ENCODE measurements at places on chromosomes 5 and 9. TPM values are rescaled to one million over a fixed set of nuclear protein-coding genes. Genes with fewer than 3 reads are reported as not detected.

GRCh38 chr9:135098400-135099105, 11.1 kb downstream of the OLFM1 start:
- no peak for DNase-seq

DNA sequence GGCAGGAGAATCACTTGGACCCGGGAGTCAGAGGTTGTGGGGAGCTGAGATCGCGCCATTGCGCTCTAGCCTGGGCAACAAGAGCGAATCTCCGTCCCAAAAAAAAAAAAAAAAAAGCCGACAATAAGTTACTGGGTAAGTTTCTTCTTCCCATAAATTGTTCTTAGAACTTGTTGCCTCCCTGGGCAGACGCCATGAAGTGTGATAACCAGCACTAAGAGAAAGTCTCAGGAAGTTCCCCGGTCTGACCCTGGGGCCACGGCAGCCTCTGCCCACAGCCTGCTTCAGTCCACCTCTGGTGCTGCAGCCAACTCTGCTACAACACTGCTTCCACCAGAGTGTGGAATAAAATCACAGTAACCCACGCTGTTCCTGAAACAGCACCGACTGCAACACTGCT, 19.1 kb downstream of the LPCAT1 start:
- no peak for DNase-seq

Gene BARHL1
- not detected for total RNA-seq

- DNase-seq, result no peak
These were observed 74.8 kb downstream of the GALNT10 start for GRCh38 chr5:154265197-154265773.

Gene BTNL8
- total RNA-seq, result not detected

- peak; percentile 53 for DNase-seq
These were observed 258.4 kb upstream of the TAS2R1 start for GRCh38 chr5:9888501-9888901.

- DNase-seq, result no peak
These were observed 419.5 kb upstream of the CTNND2 start for GRCh38 chr5:12323637-12324229.

GRCh38 chr5:127697894-127698600, 5.1 kb upstream of the CCDC192 start:
- peak; percentile 85 for DNase-seq

GRCh38 chr9:26800322-26800721, 92.3 kb downstream of the CAAP1 start:
- no peak for DNase-seq

GRCh38 chr5:133525126-133525525, 87.2 kb downstream of the FSTL4 start:
- DNase-seq, result no peak

DNA sequence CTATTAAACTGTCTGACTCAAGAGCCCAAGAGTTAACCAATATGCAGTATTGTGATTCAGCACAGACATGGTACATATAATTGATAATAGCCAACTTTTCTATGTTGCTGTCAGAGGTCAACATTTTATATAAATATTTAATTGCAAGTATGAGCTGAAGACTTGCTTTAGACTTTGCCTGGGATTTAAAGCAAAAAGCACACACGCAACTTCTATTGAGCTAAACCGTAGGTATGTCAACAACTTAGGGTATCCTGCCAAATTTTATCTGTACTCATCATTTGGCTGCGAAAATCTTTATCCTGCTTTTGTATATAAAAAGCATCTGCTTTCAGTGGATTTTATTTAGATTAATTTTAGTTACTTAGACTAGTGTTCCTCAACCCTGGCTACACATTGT, 27.4 kb downstream of the UHRF2 start:
- no peak for DNase-seq

Gene GALNT12
- total RNA-seq, result 10.2 TPM

DNA sequence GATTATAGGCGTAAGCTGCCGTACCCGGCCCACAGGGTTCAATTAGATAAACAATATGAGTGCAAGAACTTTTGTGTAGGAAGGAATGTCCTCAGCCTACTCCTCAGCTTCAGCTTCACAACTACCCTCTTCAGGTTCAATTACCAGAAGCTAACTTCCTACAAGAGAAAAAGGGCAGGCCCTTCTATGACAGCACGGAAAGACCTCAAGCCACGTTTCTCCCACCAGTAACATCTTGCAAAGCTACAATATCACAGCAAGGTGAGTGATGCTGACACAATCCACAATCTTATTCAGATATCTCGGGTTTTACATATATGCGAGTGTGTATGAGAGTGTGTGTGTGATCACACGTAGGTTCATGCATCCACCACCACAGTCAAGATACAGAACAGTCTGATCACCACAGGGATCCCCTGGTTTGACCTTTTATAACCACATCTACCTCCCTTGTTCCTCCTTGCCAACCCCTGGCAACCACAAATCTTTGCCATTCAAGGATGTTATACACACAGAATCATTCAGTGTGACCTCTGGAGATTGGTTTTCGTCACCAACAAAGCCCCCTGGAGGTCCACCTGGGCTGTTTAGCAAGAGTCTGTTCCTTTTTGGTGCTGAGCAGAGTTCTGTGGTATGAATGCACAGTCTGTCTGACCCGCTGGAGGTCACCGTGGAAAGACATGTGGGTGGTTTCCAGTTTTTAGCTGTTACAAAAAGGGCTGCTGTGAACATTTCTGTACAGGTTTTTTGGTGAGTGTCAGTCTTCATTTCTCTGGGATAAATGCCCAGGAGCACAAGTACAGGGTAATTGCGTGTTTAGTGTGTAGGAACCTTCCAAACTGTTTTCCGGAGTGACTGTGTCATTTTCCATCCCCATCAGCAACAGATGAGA, 38.2 kb downstream of the IPPK start:
- DNase-seq, result no peak

DNA sequence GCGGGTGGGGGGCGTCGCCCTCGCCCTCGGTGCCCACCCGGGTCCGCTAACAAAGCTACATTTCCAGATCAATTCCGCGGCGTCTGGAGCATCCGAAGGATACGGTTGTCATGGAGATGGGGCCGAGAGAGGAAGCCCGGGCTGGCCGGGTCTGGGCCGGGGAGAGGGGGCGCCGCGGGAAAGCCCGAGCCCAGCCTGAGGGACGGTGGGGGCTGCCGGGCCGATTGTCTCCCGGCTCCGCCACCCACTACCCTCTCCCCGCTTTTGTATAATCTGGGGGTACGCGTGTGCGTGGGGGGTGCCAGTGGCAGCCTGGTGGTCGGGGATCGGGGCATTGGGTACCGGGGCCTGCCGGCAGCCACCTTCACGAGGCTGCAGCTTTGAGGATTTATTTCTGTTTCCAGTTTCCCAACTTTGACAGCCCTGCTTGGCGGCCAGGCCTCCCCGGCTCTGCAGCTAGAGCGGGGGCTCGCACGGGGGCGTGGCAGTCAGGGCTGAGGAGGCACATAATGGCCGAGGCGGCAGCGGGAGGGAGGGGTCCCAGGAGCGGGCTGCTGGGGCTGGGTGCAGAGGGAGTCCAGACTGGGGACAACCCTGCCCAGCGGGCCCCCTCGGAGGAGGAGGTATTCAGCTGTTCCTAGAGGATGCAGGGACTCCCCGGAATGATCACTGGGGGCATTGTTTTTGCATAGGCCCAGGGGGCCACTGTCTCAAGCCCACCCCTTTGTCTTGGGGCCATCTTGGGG, 626 bp downstream of the PSD2 start:
- no peak for DNase-seq

GRCh38 chr9:75544815-75545214, 345.7 kb upstream of the PCSK5 start:
- no peak for DNase-seq

GRCh38 chr5:139399501-139400121, 4.3 kb downstream of the SPATA24 start:
- DNase-seq, result no peak

DNA sequence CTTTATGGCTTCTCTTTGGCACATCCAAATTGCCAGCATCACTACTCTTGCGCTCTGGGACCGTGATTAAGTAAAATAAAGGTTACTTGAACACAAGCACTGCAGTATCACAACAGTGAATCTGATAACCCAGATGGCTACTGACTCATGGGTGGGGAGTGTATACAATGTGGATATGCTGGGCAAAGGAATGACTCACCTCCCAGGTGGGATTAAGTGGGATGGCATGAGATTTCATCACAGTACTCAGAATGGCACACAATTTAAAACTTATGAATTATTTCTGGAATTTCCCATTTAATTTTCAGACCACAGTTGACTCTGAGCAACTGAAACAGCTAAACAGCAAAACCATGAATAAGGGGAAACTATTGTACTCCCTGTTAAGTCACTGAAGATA, 4.3 kb downstream of the GFM2 start:
- peak; percentile 79 for DNase-seq

DNA sequence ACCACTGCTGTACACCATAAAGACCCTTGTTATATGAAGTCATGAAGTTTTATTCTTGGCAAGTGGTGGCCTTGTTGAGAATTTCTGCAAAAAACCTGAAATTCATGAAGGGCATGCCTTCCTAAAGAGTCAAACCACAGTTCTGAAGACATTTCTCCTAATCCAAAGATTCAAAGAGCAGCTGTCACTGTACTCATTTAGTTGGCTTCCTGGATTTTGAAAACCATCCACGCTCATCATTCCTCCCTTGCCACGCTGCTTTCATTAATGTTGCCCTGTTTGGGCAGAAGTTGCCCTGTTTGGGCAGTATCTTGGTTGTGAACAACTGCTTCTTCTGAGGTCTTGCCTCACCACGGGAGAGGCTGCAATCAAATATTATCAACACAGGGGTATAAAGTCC, 560.3 kb upstream of the TLE4 start:
- DNase-seq, result no peak

Gene LPAR1
- 4.6 TPM for total RNA-seq

Gene IFNA2
- not detected for total RNA-seq

GRCh38 chr9:93774331-93775102, 180.6 kb downstream of the BARX1 start:
- no peak for DNase-seq

GRCh38 chr5:30957591-30957990, 235.9 kb upstream of the CDH6 start:
- DNase-seq, result no peak

Gene HCN1
- not detected for total RNA-seq

DNA sequence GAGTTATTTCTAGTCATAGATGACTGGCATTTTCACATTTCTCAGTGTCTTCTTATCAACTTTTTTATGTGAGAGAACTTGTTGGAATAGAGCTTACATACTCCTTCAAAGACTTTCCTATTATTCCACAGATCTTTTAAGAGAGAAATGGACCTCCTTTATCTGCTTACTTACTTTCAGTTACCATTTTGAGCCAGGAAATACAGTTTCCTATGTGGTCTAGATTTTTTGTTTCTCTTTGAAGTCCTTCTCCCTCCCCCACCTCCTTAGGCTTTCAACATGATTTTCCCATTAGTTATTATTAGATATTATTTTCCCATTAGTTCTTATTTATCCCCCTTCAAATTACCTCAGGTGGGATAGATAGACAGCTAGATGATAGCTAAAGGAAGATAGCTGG, 289.1 kb upstream of the ITGA1 start:
- DNase-seq, result no peak

Gene PLCXD3
- total RNA-seq, result 0.48 TPM

Gene SLC34A3
- not detected for total RNA-seq

DNA sequence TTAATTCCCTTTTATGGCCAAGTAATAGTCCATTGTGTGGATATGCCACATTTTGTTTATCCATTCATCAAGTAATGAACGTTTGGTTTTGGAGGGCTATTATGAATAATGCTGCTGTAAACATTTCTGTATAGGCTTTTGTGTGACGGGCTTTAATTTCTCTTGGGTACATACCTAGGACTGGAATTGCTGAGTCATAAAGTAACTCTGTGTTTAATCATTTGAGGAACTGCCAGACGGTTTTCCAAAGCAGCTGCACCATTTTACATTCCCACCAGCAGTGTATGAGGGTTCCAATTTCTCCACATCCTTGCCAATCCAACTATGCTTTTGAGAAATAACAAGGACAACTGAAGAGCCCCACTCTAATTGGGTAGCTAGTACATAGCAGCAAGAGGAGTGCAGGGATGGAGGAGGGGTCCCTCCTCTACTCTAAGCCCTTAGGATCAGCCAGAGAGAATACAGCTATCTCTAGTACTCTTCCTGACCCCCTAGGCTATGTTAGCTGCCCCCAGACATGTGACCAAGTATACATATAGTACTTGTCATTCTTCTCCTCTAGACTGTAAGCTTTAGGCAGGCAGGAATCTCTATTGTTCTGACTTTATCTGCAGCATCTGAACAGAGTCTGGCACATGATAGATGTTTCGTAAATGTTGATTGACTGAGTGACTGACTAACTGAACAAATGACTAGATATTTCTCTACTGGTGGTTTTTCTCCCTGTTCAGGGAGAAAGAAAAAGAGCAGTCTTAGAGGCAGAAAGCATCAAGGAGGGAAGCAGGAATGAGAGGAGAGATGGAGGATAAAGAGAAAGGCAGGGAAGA, 22.1 kb upstream of the MATR3 start:
- DNase-seq, result no peak

Gene TMEM171
- total RNA-seq, result 3.0 TPM

Gene JADE2
- total RNA-seq, result 13.5 TPM

Measured in kidney epithelial cell (primary cell).